ENCODE measurements at places on chromosomes 5 and 9. TPM values are rescaled to one million over a fixed set of nuclear protein-coding genes. Genes with fewer than 3 reads are reported as not detected.

The NKD2 gene
- 3.0 TPM for total RNA-seq

The FOXD4L3 gene
- total RNA-seq, result 0.47 TPM

The NDUFB6 gene
- total RNA-seq, result 43.2 TPM

The ANXA2R gene
- total RNA-seq, result 0.31 TPM

The COL5A1 gene
- total RNA-seq, result 4.5 TPM

The MEIKIN gene
- total RNA-seq, result 1.7 TPM

The CSF1R gene
- 8.3 TPM for total RNA-seq

The ANGPTL2 gene
- 2.7 TPM for total RNA-seq

The NDUFS4 gene
- total RNA-seq, result 87.8 TPM

The NXNL2 gene
- 0.78 TPM for total RNA-seq

The PRDM9 gene
- not detected for total RNA-seq

The GARIN3 gene
- total RNA-seq, result not detected

The ZCCHC7 gene
- total RNA-seq, result 34.5 TPM

The ZBTB6 gene
- total RNA-seq, result 88.0 TPM

The DDX4 gene
- not detected for total RNA-seq

The MCIDAS gene
- not detected for total RNA-seq

The TMEM250 gene
- 26.4 TPM for total RNA-seq

The IL5 gene
- total RNA-seq, result not detected

The TRPM3 gene
- 20.6 TPM for total RNA-seq

The FAM221B gene
- total RNA-seq, result not detected

The IL9 gene
- total RNA-seq, result not detected

The PCDHA3 gene
- 21.2 TPM for total RNA-seq

The GRIA1 gene
- total RNA-seq, result 229 TPM

The ATP10B gene
- total RNA-seq, result 4.7 TPM

The ACSL6 gene
- total RNA-seq, result 32.9 TPM

The TIMD4 gene
- total RNA-seq, result not detected

The OLFML2A gene
- 2.5 TPM for total RNA-seq

The C5orf63 gene
- total RNA-seq, result 7.0 TPM

The CAAP1 gene
- 19.3 TPM for total RNA-seq

The AQP7 gene
- total RNA-seq, result not detected

The MED7 gene
- 36.3 TPM for total RNA-seq

The SPATA31E1 gene
- total RNA-seq, result not detected

The LCN12 gene
- not detected for total RNA-seq

The ERGIC1 gene
- 41.5 TPM for total RNA-seq

The HACD4 gene
- total RNA-seq, result 0.94 TPM

The FBP2 gene
- total RNA-seq, result not detected

The IRGM gene
- not detected for total RNA-seq

The HAVCR1 gene
- total RNA-seq, result 0.31 TPM

The BHMT gene
- not detected for total RNA-seq

The INSL6 gene
- not detected for total RNA-seq

The P4HA2 gene
- 15.3 TPM for total RNA-seq

The ADAMTS12 gene
- 1.2 TPM for total RNA-seq

The SIT1 gene
- total RNA-seq, result not detected

The IFNA2 gene
- not detected for total RNA-seq

The AJM1 gene
- total RNA-seq, result 0.94 TPM

The EXOSC3 gene
- 74.9 TPM for total RNA-seq

The OR13J1 gene
- not detected for total RNA-seq

Measured in occipital lobe (tissue), 3 donors.